ENCODE measurements at places on chromosomes 2 and 18. TPM values are rescaled to one million over a fixed set of nuclear protein-coding genes. Genes with fewer than 3 reads are reported as not detected.

- no peak for DNase-seq
Observed at GRCh38 chr18:9987345-9987744, 73.5 kb downstream of the VAPA start.

Gene CCL20
- 112 TPM for polyA plus RNA-seq

Gene AOX1
- 4.7 TPM for polyA plus RNA-seq

Gene SERPINB10
- polyA plus RNA-seq = not detected

Gene CCDC85A
- 4.4 TPM for polyA plus RNA-seq

Gene ARL6IP6
- 21.1 TPM for polyA plus RNA-seq

DNA sequence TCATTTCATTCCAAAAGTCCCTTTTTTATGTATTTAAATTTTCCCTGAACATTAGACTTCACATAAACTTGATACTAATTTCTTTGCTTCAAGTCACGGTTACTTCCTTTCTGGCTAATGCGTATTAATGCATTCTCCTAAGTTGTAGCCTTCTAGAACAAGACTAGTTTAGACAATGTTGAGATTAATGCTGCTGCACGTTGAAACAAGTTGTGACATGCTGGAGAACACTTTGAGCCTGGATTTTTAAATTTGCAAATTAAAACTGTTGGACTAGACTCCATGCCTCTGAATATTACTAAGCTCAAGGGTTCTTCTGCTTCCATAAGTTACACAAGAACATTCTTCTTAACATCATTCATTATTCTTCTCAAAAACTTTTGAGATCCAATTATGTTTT lies 29.1 kb downstream of the ID2 start:
- no peak for DNase-seq

Gene SCN7A
- 0.63 TPM for polyA plus RNA-seq

All from hepatocyte (in vitro differentiated cells).